AG09309 (cell line): ENCODE measurements at places on chromosomes 6 and 20.

DNA sequence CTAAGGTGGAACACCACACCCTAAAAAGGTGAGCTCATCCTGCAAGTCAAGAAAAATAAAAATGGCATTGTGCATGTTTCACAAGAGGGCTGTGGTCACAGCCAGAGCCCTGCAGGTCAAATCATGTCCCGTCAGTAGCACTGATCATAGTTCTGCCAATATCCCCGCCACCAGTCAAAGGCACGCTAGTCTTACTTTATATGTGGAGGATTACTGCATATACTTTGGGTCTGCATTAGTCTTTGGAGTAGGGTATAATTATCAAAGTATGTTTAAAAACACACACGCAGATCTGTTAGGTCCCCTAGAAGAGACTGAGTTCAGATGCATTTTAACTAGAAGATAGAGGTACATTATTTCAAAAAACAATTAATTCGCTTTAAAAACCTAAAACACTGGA, 1.8 kb downstream of the PERP start:
- DNase-seq = no peak

DNA sequence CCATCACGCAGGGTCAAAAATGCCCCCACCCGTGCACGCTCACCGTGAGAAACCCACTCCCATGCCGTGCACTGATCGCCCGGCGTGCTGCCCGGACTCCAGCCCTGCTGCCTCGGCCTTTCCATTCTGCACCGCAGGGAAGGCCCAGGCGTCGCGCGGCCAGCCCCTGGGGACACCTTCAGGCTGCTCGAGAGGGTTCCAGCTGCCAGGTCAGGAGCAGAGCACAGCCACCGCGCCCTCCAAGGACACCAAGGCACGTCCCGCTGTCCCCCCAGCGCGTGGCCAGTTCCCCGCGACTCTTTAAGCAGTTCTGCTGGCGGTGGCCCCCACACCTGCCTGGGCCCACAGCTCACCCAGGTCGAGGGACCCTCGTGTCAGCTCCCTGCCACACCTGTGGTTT, 314.3 kb upstream of the QKI start:
- DNase-seq = no peak

DNA sequence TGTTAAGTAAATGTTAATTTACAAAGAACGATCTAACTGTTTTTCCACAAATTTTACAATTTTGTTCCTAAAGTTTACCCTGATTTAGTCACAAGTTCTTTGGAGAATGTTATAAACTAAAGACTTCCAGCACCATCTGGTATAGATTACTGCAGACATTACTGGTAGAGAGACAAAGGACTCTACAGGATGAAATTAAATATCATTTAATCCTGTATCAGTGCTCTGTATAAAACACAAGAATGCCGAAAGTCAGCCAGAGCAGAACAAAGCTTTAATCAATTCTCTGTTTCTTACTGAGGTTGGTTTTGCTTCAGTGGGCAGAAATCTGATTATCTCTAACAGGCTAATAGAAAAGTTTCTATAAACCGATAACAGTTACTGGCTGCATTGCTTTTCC, 763.6 kb downstream of the TENT5A start:
- no peak for DNase-seq

- DNase-seq = no peak
Measured at GRCh38 chr20:33480048-33480447, 9.8 kb upstream of the CBFA2T2 start.

DNA sequence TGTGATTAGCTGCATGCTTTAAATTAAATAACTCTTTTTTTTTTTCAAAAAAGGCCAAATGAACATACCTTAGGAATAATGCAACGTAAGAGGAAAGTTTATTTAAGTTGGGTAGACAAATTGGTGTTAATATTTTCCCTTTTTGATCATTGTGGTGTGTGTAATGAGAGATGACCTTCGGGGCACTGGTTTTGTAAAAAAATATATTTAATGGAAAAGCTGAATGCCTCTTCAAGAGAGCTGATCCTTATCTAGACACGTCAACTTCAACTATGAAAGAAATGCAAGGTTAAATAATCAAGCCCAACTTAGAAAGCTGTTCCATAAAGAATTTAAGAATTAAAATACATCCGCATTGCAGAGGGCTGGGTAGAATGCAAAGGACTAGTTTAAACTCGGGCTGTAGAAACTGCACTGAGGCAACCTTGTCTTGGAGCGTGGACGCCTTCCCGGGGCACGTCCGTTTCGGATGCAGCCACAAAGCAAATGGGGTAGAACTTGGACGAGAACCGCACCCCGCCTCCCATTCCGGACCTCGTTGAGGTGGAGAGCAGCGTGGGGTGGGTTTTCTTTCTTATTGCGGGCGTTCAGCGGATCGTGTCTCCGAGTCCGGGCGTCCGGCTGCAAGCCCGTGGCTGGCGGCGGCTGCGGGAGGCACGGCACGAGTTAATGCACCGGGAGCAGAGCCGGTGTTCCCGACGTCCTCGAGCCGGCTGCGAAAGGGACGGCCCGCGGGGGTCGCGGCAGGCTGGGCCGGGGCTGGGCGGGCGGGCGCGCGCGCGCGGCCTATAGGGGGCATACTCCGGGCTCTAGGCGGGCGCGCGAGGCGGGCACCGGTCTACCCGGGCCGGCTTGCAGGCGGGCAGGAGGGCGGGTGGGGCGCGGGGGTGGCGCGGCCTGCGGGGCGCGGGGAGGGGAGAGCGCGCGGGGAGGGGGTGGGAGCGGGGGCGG, 1.9 kb downstream of the JARID2 start:
- DNase-seq = no peak

DNA sequence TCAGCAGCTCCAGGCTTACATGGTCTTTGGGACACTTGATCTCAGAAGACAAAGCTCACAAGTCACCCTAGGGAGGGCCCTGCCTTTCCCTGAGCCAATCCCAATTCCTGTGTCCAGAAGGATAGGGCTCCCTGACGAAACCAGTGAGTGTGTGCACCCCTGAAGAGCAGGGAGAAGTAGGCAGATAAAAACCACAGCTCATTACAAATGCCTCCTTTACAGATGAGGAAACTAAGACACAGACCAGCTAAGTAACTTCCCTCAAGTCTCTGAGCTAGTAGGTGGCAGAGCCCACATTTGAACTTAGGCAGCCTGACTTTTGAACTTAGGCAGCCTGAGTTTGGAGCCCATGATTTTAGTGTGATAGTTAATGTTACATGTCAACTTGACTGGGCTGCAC, 6.7 kb upstream of the ZFAND3 start:
- DNase-seq = no peak

GRCh38 chr20:53077373-53078205, 105.4 kb downstream of the TSHZ2 start:
- DNase-seq = no peak

DNA sequence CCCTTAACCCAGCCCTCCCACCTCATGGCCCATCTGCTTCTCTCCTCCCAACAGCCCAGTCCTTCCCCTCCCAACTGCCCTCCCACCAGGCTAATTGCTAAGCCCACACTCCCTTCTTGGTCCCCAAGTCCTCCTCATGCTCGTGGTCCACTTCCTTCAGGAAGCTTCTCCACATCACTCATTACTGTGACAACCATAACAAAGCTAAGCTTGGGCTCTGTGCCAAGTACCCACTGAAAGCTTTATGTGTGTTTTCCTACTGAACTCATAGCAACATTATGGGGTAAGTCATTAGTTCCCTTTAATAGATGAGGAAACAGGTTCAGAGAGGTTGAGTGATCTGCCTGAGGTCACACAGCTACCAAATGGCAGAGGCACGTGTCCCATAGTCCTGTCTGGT, 16.2 kb downstream of the FRS3 start:
- DNase-seq = no peak

GRCh38 chr20:3051385-3052019, 5.7 kb downstream of the MRPS26 start:
- DNase-seq = no peak

GRCh38 chr20:24273251-24273650, 196.2 kb upstream of the SYNDIG1 start:
- no peak for DNase-seq

- peak; percentile 24 for DNase-seq
Measured at GRCh38 chr6:44976677-44977641, 351.2 kb upstream of the RUNX2 start.

- DNase-seq = no peak
Measured at GRCh38 chr20:59163631-59164530, at the start of gene ZNF831. Gene ZNF831 (plus strand): TSS chr20:59163821. CDS start chr20:59191020, 27,199 bp downstream.

- no peak for DNase-seq
Measured at GRCh38 chr6:148595550-148595949, 151.3 kb upstream of the UST start.

DNA sequence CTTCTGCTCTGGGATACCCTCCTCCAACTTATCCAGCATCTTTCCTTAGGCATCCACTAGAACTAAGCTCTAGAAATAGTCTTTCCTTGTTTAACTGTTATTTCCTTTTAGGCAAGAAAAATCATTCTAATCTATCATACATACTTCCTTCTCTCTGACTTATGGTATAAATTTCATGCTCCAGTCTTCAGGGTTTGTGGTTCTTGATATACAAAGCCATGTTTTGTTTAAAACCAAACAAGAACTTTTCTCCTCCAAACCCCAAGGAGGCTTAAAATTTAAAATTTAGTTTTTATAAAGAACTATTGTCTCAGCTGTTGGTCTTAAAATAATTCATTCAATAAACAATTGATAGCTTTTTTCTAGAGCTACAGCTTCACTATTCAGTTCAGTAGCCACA, 77.2 kb downstream of the CD164 start:
- no peak for DNase-seq

- no peak for DNase-seq
Measured at GRCh38 chr20:58956078-58956477, 25.0 kb upstream of the NELFCD start.

DNA sequence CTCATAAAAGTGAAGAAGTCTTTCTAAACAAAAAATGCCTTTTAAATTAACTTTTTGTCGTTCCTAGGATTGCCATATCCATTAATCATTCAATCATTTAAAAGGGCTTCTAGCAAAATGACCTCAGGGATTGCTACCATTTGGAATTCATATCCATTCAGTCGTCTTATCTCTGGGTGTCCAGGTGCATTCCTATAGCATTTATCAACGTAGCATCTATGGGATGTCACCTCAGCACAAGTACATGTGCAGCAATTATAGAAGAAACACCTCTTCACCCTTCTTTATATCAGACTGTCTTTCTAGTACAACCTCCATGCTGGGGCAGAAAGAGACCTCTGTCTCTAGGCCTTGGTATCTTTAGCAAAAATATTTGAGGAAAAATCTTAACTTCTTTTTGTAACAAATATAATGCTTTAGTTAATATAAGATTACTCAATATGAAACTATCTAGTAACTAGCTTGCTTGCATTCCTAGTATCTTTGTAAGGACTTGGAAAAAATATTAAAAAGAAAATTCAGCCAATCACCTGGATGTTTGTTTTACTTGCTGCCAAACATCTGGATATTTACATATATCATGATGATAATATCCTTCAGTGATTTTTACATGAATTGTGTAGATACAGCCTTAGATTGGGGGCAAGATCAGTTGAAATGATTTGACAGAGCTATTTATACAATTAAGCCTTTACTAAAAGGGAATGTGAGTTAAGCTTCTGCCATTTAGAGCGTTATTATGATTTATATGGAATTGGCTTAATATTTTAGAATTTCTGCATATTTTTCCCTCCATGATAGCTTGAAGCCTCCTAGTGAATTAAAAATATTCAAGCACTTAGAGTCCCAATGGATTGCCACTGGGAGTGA, 356.8 kb downstream of the HDGFL1 start:
- DNase-seq = no peak

DNA sequence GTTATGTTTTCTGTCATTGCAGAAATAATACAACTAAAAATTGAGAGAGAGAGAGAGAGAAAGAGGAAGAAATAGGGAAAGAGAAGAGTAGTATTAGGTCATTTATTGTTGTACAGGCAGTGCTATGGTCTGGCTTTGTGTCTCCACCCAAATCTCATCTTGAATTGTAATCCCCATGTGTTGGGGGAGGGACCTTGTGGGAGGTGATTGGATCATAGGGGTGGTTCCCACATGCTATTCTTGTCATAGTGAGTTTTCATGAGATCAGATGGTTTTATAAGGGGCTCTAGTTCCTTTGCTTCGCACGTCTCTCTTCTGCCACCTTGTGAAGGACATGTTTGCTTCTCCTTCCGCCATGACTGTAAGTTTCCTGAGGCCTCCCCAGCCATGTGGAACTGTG, 677.4 kb upstream of the CHD6 start:
- DNase-seq = no peak

GRCh38 chr6:75144386-75144785, 61.5 kb downstream of the COL12A1 start:
- DNase-seq = no peak

DNA sequence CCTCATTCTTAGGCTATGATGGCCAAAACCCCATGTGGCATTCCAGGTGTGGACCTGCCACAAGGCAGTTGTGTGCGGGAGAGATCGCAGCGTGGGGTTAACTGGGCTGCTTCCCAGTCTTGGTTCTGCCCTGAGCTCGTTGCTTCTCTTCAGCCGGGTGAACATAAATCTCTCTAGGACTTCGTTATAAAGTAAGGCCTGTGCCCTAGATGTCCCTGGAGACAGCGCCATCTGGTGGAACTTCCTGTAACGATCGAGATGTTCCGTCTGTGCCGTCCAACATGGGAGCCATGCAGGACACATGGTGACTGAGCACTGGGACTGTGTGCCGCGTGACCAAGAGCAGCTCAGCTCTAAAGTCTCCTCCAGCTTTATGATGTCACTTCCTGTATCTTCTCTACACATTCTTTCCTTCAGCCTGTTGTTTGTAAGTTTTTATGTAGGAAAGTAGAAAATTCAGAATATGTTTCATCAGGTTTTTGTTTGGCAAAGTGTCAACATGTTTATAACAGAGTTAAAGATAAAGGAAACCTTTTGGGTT, 26.8 kb upstream of the RPP40 start:
- DNase-seq = peak; percentile 52

GRCh38 chr6:158565482-158566040, 5.7 kb downstream of the TMEM181 start:
- no peak for DNase-seq

DNA sequence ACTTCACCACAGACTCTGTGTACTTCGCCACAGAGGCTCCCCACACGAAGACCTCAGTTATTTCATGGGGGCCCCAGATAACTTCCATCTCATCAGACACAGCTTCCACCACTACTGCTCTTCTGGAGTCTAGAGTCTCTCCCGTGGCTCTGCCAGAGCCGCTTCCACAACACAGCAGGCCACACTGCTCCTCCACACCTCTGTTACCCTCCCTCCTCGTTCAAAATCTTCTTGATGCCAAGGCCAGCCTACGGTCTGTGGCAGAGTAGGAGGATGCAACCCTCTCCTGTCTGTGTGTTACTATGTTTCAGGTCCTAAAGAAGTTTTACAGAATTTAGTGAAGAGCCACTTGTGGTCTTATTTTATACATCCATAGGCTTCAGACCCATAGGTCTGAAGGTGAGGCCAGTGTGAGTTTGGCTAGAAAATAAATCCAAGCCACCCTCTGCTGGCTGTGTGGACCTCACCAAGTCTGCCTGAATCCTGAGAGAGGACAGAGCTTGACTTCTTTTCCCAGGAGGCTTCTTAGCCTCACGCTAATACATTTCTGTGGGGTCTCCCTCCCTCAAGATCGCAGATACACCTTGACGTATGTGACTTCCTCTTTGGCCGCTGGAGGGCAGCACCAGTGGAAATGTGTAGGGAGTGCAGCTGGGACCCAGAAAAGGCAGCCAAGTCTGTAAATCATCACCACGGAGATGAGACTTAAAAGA, 197.7 kb downstream of the FAXC start:
- no peak for DNase-seq
